ENCODE measurements at places on chromosomes 7 and 10.

- DNase-seq, result no peak
Observed at GRCh38 chr10:132810141-132810806, 24.3 kb upstream of the NKX6-2 start.

- no peak for DNase-seq
Observed at GRCh38 chr10:44937196-44938005, 22.2 kb upstream of the RASSF4 start.

DNA sequence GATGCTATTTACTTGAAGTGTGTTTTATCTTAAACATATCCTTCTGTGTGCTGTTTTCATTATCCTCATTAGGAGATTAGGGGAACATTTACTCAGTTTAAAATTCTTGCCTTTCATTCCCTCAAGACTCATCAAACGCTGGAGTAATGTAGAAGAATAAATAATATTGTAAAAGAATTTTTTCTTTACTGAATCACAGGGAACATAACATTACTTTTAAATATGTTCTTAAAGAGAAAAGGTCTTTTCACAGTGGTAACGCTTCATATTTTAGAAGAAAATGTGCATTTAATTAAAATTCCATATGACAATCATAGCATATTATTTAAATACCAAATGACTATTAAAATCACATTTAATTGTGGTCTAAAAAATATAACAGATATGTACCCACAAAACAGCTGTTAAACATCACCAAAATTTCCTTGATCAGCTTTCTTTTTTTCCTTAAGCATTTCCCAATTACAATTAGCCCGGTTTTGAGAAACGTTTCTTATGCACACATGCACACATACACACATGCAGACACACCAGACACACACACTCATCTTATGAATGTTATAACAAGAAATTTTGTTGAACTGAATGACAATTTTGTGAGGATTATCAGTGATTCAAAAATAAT is 102.0 kb upstream of the GLI3 start:
- no peak for DNase-seq

DNA sequence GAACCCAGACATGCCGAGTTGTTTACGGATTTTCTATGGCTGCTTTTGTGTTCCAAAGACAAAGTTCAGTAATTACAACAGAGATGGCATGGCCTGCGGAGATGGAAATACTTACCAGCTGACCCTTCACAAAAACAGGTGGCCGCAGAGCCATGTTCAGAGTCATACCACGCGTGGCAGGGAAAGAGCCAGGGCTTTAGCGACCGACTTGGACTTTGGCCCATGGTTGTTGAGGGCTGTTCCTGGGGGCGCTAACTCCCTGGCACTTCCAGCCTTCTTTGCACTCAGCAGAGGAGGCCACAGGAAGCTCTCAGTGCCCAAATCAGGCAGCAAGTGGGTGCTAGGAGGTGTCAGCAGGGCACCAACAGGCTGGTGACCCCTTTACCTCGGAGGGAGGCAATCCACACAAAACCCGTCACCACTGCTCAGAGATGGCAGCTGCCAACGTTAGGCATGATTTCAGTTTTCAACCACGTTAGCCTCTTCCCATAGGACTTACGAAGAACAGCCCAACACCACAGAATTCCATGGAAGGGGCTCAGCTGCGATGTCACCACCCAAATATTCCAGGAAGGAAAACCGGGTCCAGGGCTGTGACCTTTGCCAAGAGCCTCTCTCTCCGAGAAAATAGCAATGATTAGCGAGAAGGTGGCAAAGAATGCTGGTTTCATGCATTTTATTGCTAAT is 21.4 kb upstream of the CNPY1 start:
- no peak for DNase-seq

- DNase-seq, result no peak
Observed at GRCh38 chr10:71766717-71767419, 6.5 kb downstream of the VSIR start.
